Stimulated activated CD8-positive, alpha-beta memory T cell treated with anti-CD3 and anti-CD28 coated beads, Interleukin-7, amount 100 ng/mL, for 1 hour (primary cell): ENCODE measurements at places on chromosomes 11 and 22.
A peak's percentile ranks its signal among the peaks of the same experiment; 100 is the strongest.

- no peak for DNase-seq
Observed at GRCh38 chr11:119000906-119001305, 3.0 kb downstream of the CENATAC start.

DNA sequence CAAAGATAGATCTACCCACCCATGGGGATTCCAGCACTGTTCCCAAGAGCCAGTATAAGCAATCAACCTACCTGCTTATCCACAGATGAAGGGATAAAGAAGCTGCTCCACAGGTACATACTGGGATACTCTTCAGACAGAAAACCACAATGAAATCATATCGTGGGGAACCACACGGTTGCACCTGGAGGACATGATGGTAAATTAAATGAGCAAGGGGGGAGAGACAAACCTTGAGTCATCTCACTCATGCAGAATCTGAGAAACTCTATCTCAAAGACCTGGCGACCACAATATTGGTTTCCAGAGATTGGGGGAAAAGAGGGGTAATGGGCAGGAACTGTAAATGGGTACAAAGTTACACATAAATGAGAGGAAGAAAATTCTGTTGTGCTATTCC is 14.5 kb downstream of the RGL4 start:
- no peak for DNase-seq

GRCh38 chr11:842370-843002 is at the start of the genes POLR2L and TSPAN4:
Gene POLR2L (minus strand): TSS chr11:842529. CDS start chr11:842508, 21 bp downstream.
Gene TSPAN4 (plus strand): TSS chr11:842852. CDS start chr11:850305, 7,453 bp downstream.
- peak; percentile 75 for DNase-seq

GRCh38 chr11:1505480-1505879 is 18.9 kb upstream of the MOB2 start:
- no peak for DNase-seq
